ENCODE measurements at places on chromosomes 12 and 14.

DNA sequence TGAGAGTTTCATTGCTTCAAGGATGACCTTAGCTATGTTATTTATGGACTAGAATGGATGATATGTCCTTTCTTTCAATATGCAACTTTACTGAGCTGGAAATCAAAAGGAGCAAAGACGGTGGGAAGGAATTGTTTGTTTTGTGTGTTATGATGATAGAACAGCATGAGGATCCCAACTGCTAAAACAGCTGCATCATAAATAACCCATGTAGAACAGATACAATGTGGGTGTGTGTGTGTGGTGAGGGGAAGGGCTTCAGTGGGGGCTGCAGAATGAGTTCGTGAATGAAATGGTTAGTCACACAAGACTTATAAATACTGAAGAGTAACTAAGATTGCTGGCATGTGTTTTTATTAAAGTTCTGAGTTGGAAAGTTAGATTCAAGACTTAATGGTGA lies 80.1 kb downstream of the DACT1 start:
- DNase-seq: peak; percentile 48

GRCh38 chr12:96570579-96570978 lies 81.2 kb downstream of the CFAP54 start:
- DNase-seq: no peak

DNA sequence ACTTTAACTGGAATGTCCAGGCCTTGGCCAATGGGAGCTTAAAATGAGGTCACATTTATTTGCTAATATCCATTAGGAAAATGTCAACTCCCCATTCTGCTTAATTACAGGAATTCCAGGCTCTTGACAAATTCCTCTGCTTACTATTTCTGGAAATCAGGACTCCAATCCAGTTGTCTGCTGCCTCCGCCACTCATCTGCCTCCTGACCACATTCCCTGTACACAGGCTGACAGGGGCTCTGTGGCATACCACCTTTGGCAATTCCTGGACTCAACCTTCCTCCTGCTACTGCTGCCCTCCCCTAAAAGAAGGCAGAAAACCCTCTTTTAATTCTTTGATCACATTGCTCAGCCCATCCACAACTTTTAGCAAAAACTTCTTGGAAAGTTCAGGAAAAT lies 37.9 kb downstream of the KICS2 start:
- peak; percentile 22 for DNase-seq

GRCh38 chr12:39752482-39753137 lies 133.0 kb upstream of the ABCD2 start:
- no peak for DNase-seq

- no peak for DNase-seq
Measured at GRCh38 chr12:11677093-11677492, 27.6 kb downstream of the ETV6 start.

DNA sequence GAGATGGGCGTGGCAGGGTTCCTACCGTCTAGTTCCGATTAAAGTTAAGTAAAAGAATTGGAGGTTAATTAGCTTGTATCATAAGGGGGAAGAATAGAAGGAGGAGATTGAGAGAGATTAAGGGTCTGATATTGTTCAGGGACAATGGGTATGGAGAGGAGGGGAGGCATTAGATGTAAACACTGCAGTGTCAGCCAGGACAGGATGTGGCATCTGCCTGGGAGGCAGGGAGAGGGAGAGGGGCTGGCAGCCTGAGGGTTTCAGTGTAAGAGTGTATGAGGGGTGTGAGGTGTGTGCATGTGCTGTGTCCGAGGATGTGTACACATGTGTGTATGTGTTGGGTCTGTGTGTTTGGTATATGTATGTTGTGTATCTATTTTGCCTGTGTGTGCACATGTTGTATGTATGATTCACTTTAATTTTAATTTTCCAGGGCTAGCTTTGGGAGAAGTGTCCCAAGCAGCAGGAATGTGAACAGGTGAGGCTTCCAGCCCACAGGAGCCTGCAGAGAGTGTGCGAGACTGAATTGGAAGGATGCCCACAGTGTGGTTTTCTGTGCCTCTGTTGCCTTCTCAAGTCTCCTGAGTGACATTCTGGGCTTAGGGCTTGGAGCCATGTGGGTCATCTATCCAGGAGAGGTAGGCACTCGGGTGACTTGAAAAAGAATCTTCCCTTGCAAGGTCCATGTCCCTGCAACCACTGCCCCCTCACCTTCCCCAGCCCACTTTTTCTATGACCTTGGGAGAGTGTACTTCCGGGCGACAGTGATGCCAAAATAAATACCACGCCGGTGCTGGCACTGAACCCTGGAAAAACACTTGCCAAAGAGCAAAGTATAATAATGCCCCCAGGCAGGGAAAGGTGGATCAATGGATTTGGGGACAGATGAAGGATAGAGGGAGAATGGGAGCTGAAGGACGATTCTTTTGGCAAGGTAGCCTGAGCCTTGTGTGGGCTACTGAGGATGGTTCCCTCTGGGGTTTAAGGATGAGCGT lies 36.8 kb upstream of the DCD start:
- no peak for DNase-seq

DNA sequence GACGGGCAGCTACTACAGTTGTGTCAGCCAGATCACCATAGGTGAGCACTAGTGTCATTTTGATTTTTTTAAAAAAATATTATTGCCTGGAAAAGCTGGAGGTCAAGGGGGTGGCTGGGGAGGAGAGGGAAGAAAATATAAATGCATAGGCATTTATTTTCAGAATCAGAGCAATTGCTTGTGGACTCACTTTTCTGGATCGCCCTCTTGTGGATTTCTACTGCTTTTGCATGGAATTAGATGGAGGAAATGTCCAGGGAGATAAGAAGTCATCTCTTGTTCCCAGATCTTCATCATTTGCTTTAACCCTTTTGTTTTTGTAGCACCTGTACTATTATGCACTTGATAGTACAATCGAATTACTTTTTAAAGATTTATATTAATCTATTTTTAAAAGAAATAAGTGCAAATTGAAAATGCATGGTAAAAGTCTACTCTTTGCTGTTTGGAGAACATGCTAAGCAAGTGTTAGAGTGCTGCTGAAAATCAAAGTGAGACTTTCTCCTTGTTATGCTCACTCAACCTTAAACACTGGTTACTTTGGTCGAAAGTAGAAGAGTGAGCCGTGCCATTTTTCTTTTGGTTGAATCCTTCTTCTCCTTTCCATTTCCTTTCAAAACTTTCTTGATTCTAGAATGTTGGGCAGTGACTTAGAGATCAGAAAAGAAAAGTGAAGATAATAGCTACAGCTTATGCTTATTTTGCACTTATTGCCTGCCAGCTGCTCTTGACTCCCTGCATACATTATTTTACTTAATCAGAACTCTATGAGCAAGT lies 60.6 kb upstream of the ANO4 start:
- peak; percentile 17 for DNase-seq

- DNase-seq: no peak
Measured at GRCh38 chr12:47407463-47408129, 298.2 kb downstream of the RPAP3 start.
